ENCODE measurements at places on chromosomes 16 and 17.

GRCh38 chr16:3510416-3510815 lies 9.6 kb downstream of the CLUAP1 start:
- DNase-seq: no peak

GRCh38 chr17:62388856-62389255 lies 8.5 kb downstream of the EFCAB3 start:
- DNase-seq: no peak

DNA sequence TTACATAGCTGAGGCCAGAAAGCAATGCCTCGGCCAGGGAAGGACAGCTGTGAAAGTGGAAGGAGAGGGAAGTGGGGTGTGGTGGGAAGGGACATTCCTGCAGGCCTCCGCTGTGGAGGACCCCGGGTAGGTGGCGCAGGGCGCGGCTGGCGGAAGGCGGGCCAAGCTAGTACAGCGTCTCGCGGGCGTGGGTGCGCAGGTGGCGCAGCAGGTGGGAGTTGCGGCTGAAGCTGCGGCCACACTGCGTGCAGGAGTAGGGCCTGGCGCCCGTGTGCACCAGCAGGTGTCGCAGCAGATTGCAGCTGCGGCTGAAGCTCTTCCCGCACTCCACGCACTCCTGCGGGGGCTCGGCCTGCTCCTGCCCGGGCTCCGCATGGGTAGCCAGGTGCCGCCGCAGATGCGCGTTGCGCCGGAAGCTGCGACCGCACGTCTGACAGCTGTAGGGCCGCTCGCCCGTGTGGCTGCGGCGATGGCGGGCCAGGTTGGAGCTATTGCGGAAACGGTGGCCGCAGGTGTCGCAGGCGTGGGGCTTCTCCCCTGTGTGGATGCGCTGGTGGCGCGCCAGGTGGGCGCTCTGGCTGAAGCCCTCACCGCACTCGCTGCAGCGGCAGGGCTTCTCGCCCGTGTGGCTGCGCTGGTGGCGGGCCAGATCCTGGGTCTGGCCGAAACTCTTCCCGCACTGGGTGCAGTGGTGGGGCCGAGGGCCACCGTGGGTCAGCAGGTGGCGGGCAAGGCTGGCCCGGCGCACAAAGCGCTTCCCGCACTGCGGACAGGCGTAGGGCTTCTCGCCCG lies 10.0 kb downstream of the ZSCAN10 start:
- no peak for DNase-seq

DNA sequence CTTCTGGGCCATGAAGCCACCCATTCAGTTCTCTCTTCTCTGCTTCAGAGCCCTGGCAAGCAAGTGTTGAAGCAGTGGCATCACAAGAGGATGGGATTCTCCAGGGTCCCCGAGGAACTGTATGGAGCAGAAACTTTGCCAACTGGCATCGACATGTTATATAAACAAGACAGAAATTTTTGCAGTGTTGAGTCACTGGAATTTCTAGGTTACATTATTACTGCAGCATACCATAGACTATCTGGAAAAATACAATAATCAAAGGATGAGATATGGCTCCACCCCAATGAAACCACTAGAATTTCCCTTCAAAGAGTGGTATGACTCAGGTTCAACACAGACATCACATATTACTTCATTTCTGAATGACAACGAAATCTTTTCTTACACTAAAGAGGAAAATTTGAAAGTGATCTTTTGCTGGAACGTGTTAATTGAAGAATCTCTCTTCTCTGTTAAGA lies 343.0 kb upstream of the DYNLRB2 start:
- DNase-seq: no peak

- DNase-seq: no peak
Measured at GRCh38 chr16:24737391-24737871, 8.0 kb downstream of the TNRC6A start.

- DNase-seq: no peak
Measured at GRCh38 chr17:54745862-54746261, 154.8 kb upstream of the TOM1L1 start.

- no peak for DNase-seq
Measured at GRCh38 chr17:1083451-1084187, 86.7 kb downstream of the TIMM22 start.

- DNase-seq: no peak
Measured at GRCh38 chr17:32303781-32304288, 38.1 kb downstream of the C17orf75 start.

- DNase-seq: no peak
Measured at GRCh38 chr16:26118575-26118974, 426.8 kb downstream of the HS3ST4 start.

DNA sequence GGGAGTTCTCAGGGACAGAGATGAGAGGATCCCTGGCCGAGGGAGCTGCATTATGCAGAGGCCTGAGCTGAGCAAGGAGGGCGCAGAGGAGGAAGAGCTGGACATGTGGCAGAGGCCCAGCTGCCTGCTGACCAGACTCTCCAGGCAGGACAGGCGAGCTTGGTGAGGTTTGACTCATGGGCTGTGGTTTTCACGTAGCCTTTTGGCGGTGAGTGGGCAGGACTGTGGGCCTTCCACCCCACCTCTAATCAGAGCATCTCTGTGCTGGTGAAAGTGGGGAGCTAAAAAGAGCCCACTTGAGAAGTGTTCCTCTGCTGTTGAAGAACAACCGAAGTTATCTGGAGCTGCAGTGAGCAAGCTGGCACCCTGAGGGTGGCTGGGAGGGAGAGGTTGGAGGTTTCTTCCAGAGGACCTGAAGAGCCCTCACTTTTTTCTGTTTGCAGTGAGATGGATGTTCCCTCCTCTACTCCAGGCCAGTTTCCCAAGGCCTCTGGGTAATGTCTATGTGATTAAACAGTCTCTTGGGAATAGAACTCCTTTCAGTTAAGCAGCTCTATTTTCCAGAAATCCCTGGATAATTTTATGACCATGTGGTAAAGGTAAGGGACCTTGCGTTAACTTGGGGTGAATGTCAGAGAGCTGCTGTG lies 11.9 kb downstream of the EPN2 start:
- no peak for DNase-seq

GRCh38 chr17:39082482-39082881 lies 69.0 kb downstream of the PLXDC1 start:
- DNase-seq: no peak

DNA sequence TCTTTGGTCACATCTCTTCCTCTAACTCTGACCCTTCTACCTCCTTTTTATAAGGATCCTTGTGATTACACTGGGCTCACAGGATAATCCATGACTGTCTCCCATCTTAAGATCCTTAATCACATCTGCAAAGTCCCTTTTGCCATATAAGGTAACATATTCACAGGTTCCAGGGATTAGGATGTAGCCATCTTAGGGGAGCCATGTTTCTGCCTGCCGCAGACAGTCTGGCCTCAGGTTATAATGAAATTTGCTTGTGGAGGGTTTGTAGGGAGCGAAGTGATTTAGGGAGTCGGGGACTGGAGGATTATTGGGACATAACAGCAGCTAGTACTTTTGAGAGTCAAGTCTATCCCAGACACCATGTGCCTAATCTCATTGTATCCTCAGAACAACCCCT lies 7.7 kb downstream of the EEF2K start:
- no peak for DNase-seq

GRCh38 chr16:80932708-80933095 lies 74.0 kb downstream of the CMC2 start:
- no peak for DNase-seq

DNA sequence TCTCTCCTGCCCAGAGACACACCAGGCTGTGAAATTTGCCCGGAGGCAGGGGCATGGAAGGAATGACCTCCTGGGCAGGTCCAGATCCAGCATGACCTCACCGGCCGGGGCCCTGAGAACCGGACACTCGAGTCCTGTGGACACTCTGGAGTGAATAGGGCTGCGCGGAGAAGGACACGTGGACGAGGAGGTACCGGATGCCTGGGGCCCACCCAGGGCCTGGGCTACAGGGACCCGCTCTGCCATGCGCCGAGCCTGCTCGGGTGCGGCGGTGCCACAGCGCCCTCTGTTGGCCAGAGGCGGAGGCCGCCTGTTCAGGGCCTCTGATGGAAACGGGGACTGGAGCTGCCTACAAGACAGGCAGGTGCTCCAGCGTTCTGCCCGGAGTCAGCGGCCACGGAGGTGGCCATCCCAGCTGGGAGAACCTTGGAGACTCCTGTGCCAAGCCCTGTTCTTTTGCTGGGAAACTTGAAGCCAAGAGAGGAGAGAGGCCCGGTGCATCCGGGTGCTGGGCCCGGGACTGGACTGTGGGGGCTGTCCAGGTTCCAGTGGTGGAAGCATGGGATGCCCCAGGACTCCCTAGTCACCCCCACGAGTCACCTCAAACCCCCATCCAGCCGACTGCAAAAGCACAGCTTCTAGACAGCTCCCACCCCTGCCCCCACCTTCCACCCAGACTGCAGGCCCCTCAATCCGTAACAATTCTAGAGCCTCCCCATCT lies 19.3 kb upstream of the NXPH3 start:
- DNase-seq: peak; percentile 72

DNA sequence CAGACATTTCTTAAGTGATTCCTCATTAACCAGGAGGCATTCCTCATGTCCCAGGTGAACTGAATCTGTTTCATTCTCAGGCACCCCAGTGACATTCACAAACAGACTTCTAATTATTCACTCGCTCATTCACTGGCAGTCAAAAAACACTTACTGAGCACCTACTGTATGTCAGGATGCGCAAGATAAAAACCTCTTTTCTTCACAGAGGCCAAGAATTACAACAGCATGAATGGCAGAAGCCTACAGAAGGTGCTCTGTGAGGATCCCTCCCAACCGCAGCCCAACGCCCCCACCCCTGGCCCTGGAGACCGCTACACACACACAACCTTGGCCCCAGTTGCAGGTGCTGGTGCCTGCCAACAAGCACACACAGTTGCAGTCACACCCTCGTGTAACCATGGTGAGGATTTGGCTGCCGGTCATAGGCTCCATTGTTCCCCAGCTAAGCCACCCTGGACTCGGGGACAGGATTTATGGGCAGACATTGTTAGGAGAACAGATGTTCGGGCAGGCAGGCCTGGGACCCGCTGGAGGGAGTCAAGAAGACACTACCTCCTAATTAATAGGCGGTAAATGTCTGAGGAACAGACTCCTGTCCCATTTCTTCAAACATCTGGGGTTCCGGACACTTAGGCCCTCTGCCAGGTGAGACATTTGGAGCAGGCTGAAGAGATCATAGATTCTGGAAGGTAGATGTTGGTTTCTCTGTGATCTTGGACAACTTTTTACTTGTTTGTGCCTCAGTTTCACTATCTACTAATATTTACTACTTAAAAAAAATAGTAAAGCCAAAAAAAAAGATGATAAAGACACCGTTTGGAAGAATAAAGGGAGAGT lies 43.2 kb downstream of the CUEDC1 start:
- no peak for DNase-seq

DNA sequence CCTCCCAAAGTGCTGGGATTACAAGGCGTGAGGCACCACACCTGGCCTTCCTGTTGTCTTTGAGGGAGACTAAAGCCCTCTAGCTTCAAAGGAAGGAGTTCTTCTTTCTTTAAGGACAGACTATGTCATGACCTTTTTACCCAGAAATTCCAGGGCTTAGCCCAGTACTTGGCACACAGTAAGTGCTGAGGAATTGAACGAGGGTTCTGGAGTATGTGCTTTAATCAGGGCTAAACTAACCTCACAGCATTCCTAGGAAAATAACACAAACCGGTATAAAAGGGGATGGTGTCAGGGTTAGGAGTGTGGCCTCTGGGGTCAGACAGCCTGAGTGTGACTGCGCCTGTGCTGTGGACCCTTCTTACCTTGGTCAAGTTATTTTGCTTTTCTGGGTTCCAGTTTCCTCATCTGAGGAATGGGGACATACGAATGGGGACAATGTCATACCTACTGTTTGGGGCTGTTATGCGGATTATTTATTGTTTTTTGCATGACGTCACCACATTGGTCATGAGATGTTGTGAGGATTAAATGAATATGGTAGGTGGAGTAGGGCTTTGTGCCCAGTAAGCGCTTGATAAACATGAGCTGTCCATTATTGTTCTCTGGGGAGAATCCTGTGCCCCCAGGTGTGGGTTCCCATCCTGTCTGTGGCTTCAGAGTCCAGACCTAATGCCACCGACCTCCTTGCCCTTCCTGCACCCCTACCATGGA lies 21.9 kb downstream of the KSR1 start:
- DNase-seq: no peak

DNA sequence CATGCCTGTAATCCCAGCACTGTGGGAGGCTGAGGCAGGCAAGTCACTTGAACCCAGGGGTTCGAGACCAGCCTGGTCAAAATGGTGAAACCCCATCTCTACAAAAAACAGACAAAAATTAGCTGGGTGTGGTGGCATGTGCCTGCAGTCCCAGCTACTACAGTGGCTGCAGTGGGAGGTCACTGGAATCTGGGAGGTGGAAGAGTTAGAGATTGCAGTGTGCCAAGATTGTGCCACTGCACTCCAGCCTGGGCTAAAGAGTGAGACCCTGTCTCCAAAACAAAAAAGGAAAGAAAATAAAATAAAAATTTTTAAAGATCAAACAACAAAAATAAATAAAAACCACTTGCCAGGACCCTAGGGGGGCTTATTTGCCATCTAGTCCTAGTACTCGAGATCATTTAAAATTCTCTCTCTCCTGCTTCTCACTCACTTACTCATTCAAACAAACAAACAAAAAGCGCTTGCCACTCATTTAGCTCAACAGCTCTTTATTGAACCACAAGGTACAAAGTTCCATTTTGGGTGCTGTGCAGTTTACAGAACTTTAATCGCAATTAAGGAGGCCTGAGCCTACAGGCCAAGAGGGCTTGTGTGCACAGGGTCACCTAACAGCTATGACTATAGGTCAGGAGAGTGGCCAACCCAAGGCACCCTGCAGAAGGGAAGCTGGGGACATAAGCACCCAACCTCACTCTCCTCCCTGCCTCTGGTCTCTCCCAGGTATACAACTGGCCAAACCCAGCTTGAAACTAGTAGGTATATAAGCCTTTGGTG lies 4.4 kb downstream of the CHD9NB start:
- no peak for DNase-seq

DNA sequence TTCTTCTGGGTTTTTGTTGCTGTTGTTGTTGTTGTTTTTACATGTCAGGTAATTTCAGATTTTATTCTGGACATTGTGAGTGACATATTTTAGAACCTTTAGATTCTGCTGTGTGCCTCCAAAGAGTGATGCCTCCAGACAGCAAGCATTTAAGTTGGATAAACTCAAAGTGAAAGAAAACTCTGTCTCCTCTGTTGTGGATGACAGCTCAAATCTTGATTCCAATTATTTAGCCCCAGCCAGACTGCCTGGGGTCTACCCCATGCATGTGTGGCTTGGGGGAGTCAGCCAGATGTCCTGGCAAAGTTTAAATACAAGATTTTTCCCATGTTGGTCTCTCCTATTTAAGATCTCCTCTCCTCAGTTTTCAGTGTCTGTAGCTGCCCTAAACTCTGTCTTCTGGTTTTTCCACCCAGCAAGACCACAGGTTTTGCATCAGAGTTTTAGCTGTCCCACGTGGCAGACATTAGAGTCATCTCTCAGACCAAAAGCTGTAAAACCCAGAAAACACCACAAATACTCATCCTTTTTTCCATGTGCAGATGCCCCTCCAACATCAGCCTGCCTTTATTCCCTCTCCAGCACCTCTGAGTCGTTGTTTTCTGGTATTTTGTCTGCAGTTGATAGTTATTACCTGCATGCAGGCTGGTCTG lies 19.4 kb upstream of the ZNF469 start:
- DNase-seq: no peak

- DNase-seq: no peak
Measured at GRCh38 chr17:81428948-81429774, 33.9 kb downstream of the BAHCC1 start.

GRCh38 chr16:30662449-30662848 lies 4.2 kb downstream of the FBRS start:
- no peak for DNase-seq
